Hippocampal formation (tissue), 2 donors: ENCODE measurements at places on chromosomes 3 and 15.

GRCh38 chr15:45231864-45232562 lies 20.0 kb upstream of the SLC28A2 start:
- DNase-seq = no peak

- no peak for DNase-seq
Measured at GRCh38 chr15:49622561-49622960, 1.7 kb downstream of the DTWD1 start.

GRCh38 chr3:108879915-108880314 lies 57.3 kb downstream of the TRAT1 start:
- no peak for DNase-seq

DNA sequence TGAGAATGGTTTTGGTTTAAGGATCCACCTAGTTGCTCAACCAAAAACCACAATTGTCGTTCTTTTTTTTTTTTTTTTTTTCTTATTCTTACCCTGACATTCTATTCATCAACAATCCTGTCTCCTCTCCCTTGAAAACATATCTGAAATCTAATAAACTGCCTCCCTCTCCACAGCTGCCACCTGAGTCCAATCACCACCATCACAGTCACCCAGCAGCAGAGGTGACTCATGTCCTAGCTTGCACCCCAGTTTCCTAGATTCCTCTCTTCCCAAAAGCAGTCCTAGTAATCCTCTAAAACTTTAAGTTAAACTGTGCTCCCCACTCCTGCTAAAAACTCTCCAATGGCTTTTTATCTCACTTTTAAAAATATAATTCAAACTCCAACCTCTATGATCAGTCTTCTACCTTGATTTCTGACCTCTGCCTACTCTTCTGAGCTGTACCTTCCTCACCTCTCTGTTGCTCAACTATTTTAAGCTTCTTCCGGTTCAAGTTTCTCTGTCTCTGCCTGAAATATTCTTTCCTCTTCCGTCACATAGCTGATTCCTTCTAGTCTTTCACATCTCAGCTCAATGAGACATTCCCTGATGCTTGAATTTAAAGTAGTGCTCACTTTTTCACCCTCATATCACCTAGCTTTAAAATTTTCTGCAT lies 33.7 kb upstream of the RBMS3 start:
- DNase-seq = no peak

DNA sequence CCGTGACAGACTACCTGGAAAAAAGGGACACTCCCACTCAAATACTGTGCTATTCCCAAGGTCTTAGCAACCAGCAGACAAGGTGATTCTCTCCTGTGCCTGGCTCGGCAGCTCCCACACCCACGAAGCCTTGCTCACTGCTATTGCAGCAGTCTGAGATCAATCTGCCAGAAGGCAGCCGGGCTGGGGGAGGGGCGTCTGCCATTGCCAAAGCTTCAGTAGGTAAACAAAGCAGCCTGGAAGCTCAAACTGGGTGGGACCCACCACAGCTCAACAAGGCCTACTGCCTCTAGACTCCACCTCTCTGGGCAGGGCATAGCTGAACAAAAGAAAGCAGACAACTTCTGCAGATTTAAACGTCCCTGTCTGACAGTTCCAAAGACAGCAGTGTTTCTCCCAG lies 128.4 kb upstream of the SETMAR start:
- no peak for DNase-seq

DNA sequence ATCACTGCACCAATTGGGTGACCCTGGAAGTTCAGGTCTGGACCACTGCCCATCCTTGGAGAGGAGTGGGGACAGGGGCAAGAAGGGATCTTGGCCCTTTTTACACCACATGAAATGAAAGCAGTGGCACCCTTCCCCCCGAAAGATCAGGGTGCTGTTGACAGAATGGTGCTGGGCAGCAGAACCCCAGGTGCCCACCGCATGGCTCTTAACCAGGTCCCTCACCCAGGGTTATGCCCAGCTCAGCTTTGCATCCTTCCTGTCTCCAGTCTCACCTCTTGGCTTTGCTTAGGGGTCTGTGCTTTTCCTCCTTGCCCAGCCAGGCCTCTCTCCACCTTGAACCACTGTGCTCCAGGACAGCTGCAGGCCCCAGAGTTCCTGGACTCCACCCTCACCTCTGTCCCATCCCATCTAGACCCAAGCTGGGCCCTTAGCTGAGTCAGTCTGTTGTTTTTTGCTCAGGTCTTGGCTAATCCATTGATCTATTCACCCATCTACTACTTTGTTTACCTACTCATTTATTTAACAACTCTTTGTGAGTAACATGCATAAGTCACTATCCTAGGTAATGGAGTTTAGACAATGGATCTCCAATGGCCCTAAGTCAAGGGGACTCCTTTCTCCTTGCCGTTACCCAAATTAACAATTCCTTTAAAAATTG lies 77.1 kb upstream of the PRR23E start:
- no peak for DNase-seq

DNA sequence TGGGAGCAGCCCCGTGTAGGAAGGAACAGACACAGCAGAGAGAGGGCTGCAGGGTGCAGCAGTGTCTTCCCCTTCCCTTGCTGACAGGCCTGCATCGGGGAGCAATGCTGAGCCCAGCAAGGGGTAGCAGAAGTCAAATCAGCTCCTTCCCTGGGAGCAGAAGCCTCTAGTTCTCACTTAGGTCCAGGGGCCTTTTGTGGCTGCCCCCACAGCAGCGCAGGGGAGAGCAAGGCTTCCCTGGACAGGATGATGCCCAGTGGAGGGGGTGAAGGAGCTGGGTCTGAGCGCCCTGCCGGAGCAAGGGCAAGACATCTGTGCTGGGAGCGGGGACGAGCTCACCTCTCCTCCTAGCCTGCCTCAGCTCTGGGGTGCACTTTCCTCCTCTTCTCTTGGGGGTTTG lies 827 bp downstream of the PLCB2 start:
- no peak for DNase-seq

DNA sequence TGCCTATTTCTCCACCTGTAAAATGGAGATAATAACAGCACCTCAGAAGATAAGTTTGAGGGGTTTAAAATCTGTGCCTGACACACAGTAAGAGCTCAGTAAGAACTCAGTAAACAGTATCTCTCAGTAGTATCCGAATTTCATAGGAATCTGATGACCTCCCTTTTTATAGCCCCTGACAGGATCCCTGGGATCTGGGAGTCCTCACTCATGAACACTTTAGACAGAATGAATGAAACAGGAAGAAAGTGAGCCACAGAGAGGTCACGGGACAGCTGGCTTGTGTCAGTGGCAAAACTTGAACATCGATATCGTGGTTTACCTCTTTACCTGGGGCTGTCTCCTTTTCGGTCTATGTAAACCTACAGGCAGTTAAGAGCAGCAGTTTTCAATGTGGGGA lies 51.2 kb downstream of the LRTM1 start:
- DNase-seq = no peak

GRCh38 chr3:53970661-53971060 lies 79.0 kb upstream of the SELENOK start:
- no peak for DNase-seq

DNA sequence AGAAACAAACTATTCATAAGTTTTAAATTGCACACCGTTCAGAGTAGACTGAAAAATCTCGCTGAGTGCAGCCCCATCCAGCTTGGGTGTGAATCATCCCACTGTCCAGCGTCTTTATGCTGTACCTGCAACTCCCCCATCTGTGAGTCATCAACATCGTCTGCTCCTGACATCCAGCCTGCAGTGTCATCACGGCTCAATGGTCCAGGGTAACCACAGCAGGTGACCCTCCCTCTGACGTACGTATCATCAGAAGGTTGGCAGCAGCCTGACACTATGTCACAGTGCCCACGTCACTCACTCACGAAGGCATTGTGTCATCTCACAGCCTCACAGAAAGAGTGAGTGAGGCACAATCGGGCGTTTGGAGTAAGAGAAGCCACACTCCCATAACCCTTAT lies 65.2 kb downstream of the TPRA1 start:
- no peak for DNase-seq

DNA sequence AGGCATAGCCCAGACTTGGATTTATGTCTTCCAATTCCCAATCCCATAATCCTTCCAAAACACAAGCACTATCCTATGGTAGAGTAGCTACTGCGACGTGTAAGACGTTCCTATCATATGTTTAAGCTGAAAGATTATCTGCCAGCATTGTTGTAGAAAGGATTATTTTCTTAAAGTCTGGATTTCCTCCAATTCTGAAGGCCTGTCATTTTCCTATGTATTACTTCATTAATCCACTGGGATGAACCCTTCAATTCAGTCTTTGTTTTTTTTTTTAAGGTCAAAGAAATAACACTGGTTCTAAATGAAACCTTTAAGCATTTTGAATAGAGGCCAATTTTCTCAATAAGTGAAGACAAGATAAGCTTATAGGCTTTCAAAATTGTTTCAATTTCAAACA lies 289.0 kb downstream of the SLC9A9 start:
- DNase-seq = no peak

GRCh38 chr3:16423298-16423697 lies 90.2 kb downstream of the RFTN1 start:
- no peak for DNase-seq

- DNase-seq = no peak
Measured at GRCh38 chr3:32814361-32814760, 3.4 kb upstream of the TRIM71 start.

GRCh38 chr15:31083370-31083780 lies 18.1 kb downstream of the TRPM1 start:
- no peak for DNase-seq

- no peak for DNase-seq
Measured at GRCh38 chr3:56754741-56755417, 46.9 kb downstream of the ARHGEF3 start.

GRCh38 chr3:33716227-33716626 lies 1.8 kb downstream of the CLASP2 start:
- no peak for DNase-seq

DNA sequence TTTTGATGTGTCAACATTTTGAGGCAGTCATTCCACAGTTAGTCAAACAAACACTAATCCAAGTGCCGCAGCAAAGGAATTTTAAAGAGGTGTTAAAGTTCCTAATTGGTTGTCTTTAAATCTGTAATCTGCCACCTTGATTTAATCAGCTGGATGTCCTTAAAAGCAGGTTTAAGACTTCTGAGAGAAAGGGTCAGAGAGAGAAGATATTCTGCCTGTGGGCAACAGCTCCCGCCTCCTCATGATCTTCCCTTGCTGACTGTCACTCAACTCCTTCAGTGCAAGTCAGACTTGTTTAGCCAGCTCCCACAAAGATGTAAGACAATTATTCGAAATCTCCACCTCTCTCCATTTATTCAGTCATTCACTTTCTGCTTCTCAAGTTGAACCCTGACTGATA lies 92.6 kb upstream of the MYRIP start:
- no peak for DNase-seq

- no peak for DNase-seq
Measured at GRCh38 chr3:3745693-3746092, 53.5 kb upstream of the LRRN1 start.

- DNase-seq = no peak
Measured at GRCh38 chr3:30124435-30125370, 481.7 kb upstream of the TGFBR2 start.

DNA sequence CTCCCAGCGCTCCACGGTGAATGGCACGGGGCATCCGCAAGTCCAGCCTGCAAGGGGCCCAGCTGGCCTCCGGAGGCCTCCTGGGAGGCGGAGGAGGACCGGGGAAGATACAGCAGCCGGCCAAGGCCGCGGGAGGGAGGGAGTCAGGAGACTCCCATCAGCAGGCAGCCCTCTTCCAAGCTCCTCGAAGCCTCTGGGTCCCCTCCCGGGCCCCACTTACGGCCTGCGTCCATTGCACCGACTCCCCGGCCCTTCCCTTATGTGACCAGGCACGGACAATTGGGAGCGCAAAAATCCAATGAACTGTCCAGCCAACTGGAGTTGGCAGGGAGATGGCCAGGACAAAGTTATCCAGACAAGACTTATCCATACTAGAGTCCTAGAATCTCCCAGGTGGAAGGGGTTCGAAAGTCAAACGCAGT lies 668 bp downstream of the MFGE8 start:
- DNase-seq = no peak

DNA sequence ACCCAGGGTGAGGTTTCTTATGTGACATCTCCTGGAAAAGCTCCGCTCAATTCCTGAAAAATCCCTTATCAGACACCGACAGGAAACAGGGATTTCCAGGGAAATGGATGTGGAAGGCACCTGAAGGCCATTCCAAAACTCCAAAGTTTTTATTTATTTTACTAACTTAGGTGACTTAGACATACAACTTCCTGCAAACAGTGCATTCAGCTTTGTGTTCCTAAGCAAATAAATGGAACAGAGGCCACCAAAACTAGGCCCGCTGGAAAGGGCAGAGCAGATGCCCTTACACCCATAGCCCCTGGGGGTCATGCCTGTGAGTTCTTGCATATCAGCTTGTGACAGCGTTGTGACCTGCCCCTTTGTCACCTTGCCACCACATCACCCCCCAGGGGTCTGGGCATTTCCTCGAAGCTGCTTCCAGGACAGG lies 239.4 kb downstream of the XXYLT1 start:
- no peak for DNase-seq

- DNase-seq = no peak
Measured at GRCh38 chr3:122515870-122516269, 1.1 kb upstream of the KPNA1 start.

DNA sequence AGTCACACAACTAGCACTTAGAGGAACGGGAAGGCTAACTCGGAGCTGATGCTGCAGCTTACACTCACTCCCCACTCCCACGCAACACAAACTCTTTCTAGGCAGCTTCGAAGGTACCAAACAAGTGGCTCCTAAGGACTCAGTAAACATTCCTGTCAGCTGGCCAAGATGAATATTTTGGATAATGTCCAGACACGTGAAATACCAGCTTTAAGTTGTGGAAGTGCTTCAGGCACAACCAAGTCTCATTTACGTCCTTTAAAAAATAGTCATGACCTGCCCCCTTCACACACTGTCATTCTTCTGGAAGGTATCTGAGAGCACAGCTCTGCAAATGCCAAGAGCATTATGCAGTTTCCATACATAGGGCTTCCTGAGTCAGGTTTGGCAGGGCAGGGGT lies 1005.9 kb upstream of the CFAP20DC start:
- no peak for DNase-seq

DNA sequence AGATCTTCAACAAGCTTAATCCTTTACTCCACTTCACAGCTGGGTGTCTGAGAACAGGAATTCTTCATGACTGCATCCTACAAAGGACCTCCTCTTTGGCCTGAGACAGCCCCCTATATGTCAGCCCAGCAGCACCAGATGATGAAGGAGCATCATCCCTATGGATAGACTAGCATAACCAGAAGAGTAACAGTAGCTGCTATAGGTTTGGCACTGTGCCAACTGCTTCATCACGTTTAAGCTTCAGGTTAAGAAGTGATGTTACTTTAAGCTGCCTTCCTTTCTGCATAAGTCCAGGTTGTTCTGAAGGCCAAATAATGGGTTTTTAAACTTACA lies 50.6 kb downstream of the CMSS1 start:
- DNase-seq = no peak

GRCh38 chr3:40901298-40901697 lies 298.0 kb upstream of the CTNNB1 start:
- DNase-seq = no peak

GRCh38 chr3:31421314-31422048 lies 111.2 kb upstream of the STT3B start:
- DNase-seq = no peak

DNA sequence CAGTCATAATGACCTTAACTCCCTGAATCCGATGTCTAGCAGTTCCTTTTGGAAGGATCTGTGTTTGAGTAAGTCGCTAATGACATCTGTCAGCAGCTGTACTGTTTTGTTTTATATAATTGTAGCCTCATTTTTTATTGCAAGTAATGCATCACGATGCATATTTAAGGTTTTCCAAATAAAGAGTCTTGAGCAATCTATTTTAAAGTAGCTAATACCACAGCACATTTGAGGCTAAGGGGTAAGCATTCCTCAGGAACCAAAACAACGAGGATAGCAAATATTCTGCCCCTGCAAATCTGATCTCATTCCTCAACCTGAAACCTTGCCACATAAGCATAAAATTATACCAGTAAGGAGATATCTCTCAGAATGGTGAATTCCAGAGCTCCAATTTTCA lies 98.7 kb downstream of the TBC1D5 start:
- DNase-seq = no peak
